Stimulated activated CD8-positive, alpha-beta memory T cell treated with anti-CD3 and anti-CD28 coated beads, Interleukin-4, amount 100 ng/mL, for 24 hours (primary cell): ENCODE measurements at places on chromosomes 3 and 15.

DNA sequence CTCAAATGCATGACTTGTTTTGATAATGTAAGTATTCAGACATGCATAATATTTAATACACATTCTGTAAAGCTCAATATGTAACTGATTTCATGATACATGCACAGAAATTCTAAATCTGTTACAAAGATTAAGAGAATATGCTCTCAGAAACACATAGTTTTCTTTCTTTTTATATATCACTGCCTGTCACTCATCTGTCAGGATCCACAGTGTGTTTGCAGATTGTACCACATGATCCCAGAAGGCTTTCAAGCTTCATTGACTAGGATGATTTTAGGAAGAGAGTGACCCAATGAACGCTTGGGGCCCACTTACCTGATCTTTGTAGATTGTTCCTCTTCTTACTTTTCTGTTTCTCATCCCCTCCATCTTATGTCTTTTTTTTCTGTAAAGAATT is 261.9 kb downstream of the CACNA2D3 start:
- no peak for DNase-seq

DNA sequence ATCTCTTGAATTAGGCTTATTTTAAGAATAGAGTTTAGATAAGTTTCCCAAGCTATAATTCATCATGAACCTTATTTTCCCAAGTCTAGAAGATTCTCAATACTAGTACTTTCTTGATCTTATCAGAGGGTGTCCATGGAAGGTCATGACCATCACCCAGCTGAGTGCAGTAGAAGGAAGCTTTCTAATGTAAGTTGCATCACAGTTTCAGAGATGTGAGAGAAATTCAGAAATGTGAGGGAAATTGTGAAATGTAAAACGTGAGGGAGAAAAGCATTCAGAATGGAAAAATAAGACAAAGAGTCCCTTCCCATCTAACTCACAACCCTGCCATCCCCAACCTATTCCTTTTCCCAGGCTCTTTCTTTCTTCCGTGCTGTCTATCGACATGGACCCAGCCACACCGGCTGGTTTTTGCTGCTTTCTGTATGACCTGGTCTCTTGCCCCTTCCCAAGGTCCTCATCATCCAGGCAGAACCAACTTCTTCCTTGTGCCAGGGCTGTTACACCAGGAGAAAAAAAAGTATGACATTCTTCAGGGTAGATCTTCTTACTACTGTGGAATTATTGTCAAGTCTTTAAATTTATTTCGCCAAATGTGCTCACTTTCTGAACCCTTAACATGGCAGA is 6.7 kb downstream of the CAPN3 start:
- DNase-seq = no peak

GRCh38 chr3:46242120-46242519 is at the start of gene CCR3:
CCR3 (plus strand) TSS chr3:46242460; CDS start chr3:46265159, 22,699 bp downstream.
- DNase-seq = no peak

DNA sequence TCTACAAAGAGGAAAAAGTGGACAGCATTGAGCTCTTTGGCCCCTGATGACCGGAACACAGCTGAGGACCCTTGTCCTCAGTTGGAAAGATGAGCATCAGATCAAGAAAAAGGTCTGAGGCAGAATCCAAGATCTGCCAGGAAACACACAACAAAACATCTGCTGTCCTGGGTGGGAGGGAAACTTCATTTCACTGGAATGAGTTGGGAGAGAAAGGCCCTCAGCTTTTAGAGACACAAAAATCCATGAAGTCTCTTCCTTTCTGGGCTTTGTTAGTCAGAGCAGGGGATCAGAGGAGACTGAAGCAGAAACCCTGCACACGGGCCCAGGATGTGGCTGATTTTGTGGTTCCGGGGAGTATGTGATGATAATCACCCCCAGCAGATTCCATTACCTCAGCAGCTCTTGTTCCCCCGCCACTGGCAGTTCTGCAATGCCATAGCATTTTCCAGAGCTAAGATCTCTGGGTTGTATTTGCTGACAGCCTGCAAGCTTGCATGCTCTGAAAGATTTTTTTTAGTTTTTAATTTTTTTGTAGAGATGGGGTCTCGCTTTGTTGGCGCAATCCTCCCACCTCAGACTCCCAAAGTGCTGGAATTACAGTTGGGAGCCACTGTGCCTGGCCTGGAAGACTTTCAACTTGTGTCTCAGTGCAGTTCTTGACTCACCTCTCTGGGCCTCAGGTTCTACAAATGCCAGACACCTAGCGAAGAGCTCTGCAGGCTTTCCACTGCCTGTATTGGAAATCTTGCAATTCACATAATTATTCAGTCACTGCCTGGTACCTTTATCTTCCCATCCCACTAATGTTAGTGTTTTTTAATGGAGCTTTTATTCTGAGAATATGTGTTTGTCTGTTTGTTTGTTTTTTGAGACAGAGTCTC is 5.8 kb upstream of the TATDN2 start:
- peak; percentile 61 for DNase-seq

GRCh38 chr3:152021951-152022461 is 148.6 kb downstream of the SUCNR1 start:
- DNase-seq = no peak

GRCh38 chr15:68114356-68114755 is 60.2 kb downstream of the PIAS1 start:
- no peak for DNase-seq

GRCh38 chr3:183386651-183387050 is 41.8 kb downstream of the MCF2L2 start:
- no peak for DNase-seq

- no peak for DNase-seq
Observed at GRCh38 chr15:49196856-49197255, 26.8 kb downstream of the GALK2 start.

DNA sequence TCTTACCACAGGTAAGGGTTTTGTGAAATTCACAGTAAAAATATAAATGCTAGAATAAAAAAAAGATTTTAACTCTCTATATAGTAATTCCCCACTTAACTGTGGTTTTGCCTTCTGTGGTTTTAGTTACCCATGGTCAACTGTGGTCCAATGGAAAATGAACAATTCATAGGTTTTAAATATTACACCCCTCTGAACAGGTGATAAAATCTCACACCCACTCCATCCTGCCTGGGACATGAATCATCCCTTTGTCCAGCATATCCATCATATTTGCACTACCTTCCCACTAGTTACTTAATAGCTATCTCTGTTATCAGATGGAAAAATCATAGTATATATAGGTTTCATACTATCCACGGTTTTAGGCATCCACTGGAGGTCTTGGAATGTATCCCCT is 49.2 kb downstream of the HDGFL3 start:
- DNase-seq = no peak

GRCh38 chr3:165518346-165518745 is 318.9 kb downstream of the BCHE start:
- DNase-seq = no peak

DNA sequence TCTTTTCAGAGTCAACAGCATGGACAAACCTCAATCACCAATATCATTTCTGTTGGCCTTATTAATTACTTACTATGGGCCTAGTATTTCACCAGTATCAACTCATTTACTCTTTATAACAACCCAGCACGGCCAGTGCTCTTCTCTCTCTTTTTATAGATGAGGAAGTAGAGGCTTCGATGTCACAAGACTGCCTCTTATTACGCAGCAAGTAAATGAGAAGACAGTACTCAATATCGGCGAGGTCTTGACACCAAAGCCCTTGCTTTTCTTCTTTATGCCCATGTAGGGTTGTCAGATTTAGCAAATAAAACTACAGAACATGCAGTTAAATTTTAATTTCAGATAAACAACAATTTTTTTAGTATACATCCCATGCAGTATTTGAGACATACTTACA is 99.0 kb upstream of the KCNMB2 start:
- DNase-seq = no peak
